ENCODE measurements at places on chromosomes 6 and 20. TPM values are rescaled to one million over a fixed set of nuclear protein-coding genes. Genes with fewer than 3 reads are reported as not detected.

LTA gene
- 0.93 TPM for total RNA-seq

LHFPL5 gene
- not detected for total RNA-seq

CST5 gene
- not detected for total RNA-seq

MAN1A1 gene
- 116 TPM for total RNA-seq

RNF144B gene
- 17.5 TPM for total RNA-seq

SPEF1 gene
- 0.10 TPM for total RNA-seq

LPA gene
- 196 TPM for total RNA-seq

FAM209A gene
- total RNA-seq, result not detected

DUSP15 gene
- 0.38 TPM for total RNA-seq

C6orf141 gene
- 0.48 TPM for total RNA-seq

ULBP2 gene
- total RNA-seq, result 0.18 TPM

CCN5 gene
- 1.1 TPM for total RNA-seq

TCF19 gene
- 0.45 TPM for total RNA-seq

PRKN gene
- total RNA-seq, result 1.2 TPM

SPATA25 gene
- 4.2 TPM for total RNA-seq

KCNG1 gene
- 0.20 TPM for total RNA-seq

IL17A gene
- not detected for total RNA-seq

TGM3 gene
- 0.25 TPM for total RNA-seq

CALHM6 gene
- total RNA-seq, result 2.2 TPM

ABRACL gene
- 49.8 TPM for total RNA-seq

CST1 gene
- total RNA-seq, result not detected

PLCG1 gene
- 17.5 TPM for total RNA-seq

ID4 gene
- total RNA-seq, result 0.70 TPM

HLA-DPA1 gene
- total RNA-seq, result 10.8 TPM

SIRPA gene
- 35.9 TPM for total RNA-seq

C6orf15 gene
- not detected for total RNA-seq
